ENCODE measurements at places on chromosomes 6 and 20. TPM values are rescaled to one million over a fixed set of nuclear protein-coding genes. Genes with fewer than 3 reads are reported as not detected.

- no peak for DNase-seq
Observed at GRCh38 chr6:29516108-29516507, 28.4 kb upstream of the MAS1L start.

The CST5 gene
- total RNA-seq, result not detected

DNA sequence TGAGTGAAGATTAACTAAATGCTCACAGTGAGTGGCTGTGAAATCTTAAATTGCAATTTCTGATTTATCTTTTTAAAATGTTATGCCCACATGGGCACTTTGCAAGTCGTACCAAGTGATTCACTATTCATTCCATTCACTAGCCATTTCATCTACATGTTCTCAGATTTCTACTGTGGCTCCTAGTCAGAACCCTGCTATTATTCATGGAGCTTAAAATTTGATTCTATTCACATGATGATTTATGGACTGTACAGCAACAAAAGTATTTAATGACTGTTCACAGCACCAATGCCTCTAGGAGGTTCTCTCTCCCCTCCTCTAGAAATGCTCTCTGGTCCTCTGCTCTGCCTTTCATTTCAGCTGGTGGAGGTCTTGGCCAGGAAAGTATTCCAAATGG lies 133.5 kb upstream of the MAP3K7 start:
- no peak for DNase-seq

- no peak for DNase-seq
Observed at GRCh38 chr20:63937596-63937995, 18.6 kb downstream of the UCKL1 start.

DNA sequence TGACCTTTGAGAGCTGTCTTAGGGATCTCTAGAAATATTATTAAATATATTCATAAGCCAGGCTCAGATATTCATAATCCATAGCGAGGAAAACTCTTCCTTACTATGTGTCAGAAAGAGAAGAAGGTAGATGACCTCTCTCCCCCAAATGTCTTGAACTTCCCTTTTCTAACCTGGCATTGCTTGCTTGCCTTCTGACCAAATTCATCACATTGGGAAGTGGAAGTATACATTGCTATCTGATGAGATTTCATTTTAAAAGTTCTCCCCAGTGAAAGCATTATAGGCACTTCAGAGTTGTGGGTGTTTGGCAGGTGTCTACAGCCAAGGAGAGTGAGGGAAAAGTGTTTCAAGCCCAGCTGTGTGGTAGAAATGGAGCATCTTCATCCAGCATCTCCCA lies 197.3 kb downstream of the ZFAND3 start:
- DNase-seq, result no peak

DNA sequence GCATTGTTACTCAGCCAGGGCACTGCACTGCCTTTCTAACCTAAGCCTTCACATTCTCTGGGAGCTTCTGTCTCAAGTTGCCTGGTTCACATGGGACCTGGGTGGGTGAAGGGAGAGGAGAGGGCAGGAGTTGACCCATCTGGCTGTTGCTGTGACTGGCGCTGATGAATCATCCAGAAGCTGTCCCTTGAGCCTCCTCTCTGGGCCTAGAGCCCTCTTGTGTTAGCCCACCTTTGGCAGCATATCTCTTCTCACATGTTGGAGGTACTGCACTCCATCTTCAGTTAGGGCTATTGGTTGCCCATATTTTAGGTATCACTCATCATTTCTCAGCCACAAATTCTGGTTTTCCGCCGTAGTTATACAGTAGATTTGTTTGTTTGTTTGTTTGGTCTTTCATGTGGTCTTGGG lies 19.8 kb downstream of the XRN2 start:
- DNase-seq, result no peak

The BEND6 gene
- total RNA-seq, result 0.95 TPM

DNA sequence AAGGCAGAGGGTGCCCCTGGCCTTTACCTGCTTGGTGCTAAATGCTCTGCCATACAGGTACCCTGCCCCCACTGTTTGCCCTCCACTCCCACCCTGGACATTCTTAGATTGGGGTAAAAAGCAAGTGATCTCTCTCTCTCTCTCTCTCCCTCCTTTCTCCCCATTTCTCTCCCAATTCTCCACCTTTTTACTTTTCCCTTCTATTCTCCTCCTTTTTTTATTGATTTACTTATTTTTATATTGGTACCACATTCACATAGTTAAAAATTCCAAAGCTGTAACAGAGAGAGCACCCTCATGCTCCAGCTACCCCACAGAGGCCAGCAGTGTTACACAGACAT lies 37.7 kb upstream of the ID1 start:
- no peak for DNase-seq

- DNase-seq, result no peak
Observed at GRCh38 chr20:12894089-12894488, 114.7 kb upstream of the SPTLC3 start.

DNA sequence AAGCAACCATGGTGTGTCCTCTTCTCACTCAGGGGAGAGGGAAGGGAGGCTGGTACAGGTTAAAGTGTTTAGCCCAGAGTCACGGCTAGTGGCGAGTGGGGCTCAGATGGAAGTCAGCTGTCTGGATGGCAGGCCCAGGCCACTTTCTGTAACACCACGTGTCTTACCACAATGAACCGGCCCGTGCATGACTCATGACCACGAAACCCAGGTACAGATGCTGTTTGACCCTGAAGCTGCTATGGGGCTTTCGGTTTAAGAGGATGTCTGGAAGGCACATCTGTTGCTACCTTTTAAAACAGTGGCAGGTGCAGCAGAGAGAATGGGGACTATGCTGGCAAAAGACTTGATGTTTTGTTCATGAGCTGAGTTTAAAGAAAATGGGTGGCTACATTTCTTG lies 36.5 kb upstream of the MPC1 start:
- DNase-seq, result no peak

The ROS1 gene
- total RNA-seq, result 0.12 TPM

- no peak for DNase-seq
Observed at GRCh38 chr6:145829950-145830349, 15.4 kb upstream of the FBXO30 start.

- no peak for DNase-seq
Observed at GRCh38 chr6:15434823-15435380, 189.0 kb downstream of the JARID2 start.

The JPH2 gene
- 48.9 TPM for total RNA-seq

DNA sequence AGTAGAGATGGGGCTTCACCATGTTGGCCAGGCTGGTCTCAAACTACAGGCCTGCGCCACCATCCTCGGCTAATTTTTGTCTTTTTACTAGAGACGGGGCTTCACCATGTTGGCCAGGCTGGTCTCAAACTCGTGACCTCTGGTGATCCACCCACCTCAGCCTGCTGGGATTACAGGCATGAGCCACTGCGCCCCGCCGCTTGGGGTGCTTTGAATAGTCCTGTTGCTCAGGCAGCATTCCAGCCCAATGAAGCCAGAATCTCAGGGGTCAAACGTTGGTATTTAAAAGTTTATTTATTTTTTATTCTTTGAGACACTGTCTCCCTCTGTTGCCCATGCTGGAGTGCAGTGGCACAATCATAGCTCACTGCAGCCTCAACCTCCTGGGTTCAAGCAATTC lies 11.3 kb downstream of the MOCS3 start:
- no peak for DNase-seq

GRCh38 chr6:37309692-37310091 lies 44.1 kb upstream of the RNF8 start:
- no peak for DNase-seq

The CPNE5 gene
- 1.3 TPM for total RNA-seq

DNA sequence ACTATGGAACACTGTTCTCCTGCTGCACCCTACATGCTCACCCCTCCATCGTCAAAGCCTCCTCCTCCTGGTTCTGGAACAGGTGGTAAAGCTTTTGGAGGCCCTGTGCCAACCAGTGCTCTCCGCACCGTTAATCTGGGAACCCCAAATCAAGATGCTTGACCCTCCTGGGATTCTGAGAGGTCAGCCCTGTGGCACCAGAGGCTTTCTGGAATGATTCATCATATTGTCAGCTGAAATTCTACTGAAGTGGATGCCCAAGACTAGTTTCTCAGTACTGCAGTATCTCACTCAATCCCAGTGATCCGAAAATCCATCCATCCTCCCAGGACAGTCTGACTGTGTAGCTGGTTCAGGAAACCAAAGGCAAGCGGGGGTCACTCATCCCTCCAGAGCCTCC lies 92.7 kb downstream of the TRERF1 start:
- DNase-seq, result no peak

DNA sequence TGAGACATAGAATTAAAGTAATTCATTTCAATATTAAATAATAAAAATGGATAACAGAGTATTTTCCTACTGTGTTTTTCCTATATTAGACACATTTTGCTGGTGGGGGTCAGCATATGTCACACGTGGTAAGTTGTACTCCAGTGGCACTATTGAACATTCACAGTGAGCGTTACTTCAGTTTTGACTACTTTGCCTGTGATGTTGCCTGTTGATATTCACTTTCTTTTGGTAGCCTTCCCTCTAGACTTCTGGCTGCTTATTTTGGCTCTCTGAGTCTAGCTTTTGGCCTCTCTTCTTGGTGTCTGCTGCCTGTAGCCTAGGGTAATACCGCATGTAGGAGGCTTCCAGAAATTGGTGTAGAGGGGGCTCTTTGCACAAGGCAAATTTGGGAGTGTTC lies 64.4 kb upstream of the TFB1M start:
- no peak for DNase-seq

- no peak for DNase-seq
Observed at GRCh38 chr6:115932481-115932880, 128.2 kb downstream of the FRK start.

GRCh38 chr6:44627091-44627882 lies 239.8 kb downstream of the CDC5L start:
- DNase-seq, result peak; percentile 17

GRCh38 chr6:28719275-28719940 lies 193.7 kb downstream of the GPX5 start:
- no peak for DNase-seq

- DNase-seq, result no peak
Observed at GRCh38 chr6:153488267-153488666, 357.2 kb upstream of the RGS17 start.

- no peak for DNase-seq
Observed at GRCh38 chr6:166691746-166692145, 64.7 kb upstream of the RPS6KA2 start.

DNA sequence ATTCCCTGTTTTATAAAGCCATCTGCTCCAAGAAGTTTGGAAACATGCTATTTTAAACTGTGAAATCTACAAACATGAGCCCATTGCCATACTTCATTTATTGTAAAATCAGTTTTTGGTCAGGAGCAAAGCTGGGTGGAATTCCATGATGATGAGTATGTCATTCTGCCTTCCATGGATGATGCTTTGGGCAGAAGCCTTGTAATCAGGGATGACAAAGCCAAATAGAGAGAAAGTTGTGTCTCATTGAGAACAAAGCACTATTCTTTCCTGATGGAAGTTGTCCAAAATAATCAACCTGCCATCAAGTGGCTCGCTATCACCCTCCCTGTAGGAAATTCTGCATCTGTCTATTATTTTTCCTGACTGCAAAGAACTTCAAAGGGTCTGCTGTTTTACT lies 313.0 kb upstream of the DEFB112 start:
- DNase-seq, result no peak

The SLC17A2 gene
- not detected for total RNA-seq

The PGC gene
- total RNA-seq, result 6.7 TPM

GRCh38 chr6:3473773-3474172 lies 16.9 kb upstream of the SLC22A23 start:
- no peak for DNase-seq

The ZSCAN16 gene
- total RNA-seq, result 5.8 TPM

DNA sequence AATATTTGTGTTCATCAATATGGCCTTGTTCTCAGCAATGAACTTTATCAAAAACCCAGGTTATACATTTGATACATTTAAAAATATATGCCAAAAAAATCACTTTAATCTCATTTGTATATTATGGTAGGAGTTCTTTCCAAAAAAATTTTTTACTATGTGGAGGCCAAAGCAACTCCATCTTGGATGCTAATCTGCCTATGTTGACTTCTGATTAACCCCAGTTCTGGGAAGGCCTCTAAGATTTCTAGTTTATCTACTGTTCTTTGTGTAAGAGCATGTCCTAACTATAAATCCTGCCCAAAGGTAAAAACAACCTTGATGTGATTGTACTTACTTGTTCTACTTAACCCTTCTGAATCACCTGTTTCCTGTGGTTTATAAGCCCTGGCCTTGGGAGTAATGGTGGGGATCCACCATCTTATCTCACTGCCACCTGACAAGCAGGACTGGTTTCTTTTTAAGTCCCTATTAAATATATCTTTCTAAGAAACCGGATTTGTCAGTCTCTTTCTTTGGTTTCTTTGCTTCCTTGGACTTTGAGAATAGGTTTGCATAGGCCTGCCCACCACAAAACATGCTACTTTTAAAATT lies 46.7 kb downstream of the RNGTT start:
- DNase-seq, result no peak
